ENCODE measurements at places on chromosomes 1 and 21. TPM values are rescaled to one million over a fixed set of nuclear protein-coding genes. Genes with fewer than 3 reads are reported as not detected.

GRCh38 chr1:169762699-169763098, 28.8 kb upstream of the SELE start:
- H3K27ac ChIP-seq = no peak overlapping the region
- no peak for DNase-seq
- H3K4me3 ChIP-seq = no peak overlapping the region
- H3K4me1 ChIP-seq = no peaks in the 10 kb centered on the region
- H3K36me3 ChIP-seq = no peaks in the 10 kb centered on the region

DNA sequence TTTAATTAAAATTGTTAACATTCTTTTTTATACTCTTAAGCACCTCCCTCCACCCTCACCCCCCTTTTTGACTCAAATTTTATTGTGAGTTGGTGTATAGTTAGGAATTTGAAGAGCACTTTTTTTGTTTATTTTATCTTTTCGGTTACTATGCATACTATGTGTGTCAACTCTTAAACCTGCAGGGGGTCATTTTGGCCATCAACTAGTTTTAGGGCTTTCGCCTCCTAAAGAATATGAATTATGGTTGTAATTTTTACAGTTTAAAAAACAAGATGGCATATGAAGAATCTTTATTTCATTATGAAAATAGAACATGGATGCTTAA, 9.7 kb downstream of the BACH1 start:
- no peak overlapping the region for H3K27ac ChIP-seq
- no peaks in the 10 kb centered on the region for H3K27me3 ChIP-seq
- H3K4me3 ChIP-seq = no peak overlapping the region
- peaks cover 9% of the 10 kb centered on the region for H3K36me3 ChIP-seq

GRCh38 chr1:229693129-229693900, 67.3 kb downstream of the URB2 start:
- H3K27me3 ChIP-seq = no peaks in the 10 kb centered on the region
- peaks cover 47% of the 10 kb centered on the region for H3K4me1 ChIP-seq
- no peaks in the 10 kb centered on the region for H3K36me3 ChIP-seq
- H3K4me3 ChIP-seq = peak overlapping the region; percentile 11

- peaks cover 13% of the 10 kb centered on the region for H3K27me3 ChIP-seq
- H3K4me1 ChIP-seq = no peaks in the 10 kb centered on the region
- H3K4me3 ChIP-seq = no peak overlapping the region
Observed at GRCh38 chr1:34726861-34727260, 28.0 kb upstream of the GJB5 start.

GRCh38 chr1:61012341-61012761, 70.0 kb upstream of the NFIA start:
- H3K36me3 ChIP-seq = no peaks in the 10 kb centered on the region
- no peak overlapping the region for H3K27ac ChIP-seq
- no peak for DNase-seq
- no peak overlapping the region for H3K4me3 ChIP-seq
- no peaks in the 10 kb centered on the region for H3K4me1 ChIP-seq

- H3K4me1 ChIP-seq = no peaks in the 10 kb centered on the region
- no peak overlapping the region for H3K4me3 ChIP-seq
- H3K27me3 ChIP-seq = peaks cover 5% of the 10 kb centered on the region
- DNase-seq = no peak
- H3K36me3 ChIP-seq = no peaks in the 10 kb centered on the region
- H3K27ac ChIP-seq = no peak overlapping the region
Observed at GRCh38 chr1:151774256-151774922, 11.1 kb upstream of the MRPL9 start.

- no peak for DNase-seq
- H3K4me1 ChIP-seq = peaks cover 8% of the 10 kb centered on the region
- H3K27ac ChIP-seq = no peak overlapping the region
Observed at GRCh38 chr1:145886390-145886789, 724 bp upstream of the ANKRD35 start.

DNA sequence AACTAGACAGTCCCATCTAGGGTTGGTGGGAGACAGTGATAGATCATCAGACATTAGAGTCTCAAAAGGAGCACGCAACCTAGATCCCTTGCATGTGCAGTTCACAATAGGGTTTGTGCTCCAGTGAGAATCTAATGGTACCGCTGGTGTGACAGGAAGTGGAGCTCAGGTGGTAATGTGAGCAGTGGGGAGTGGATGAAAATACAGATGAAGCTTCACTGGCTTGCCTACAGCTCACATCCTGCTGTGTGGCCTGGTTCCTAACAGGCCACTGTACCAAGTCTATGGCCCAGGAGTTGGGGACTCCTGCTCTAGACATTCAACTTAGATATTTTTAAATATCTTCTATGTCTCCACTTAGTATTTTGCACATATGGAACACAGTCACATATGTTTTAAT, 231.1 kb upstream of the NRIP1 start:
- H3K4me3 ChIP-seq = no peak overlapping the region
- DNase-seq = no peak
- H3K27ac ChIP-seq = no peak overlapping the region
- H3K36me3 ChIP-seq = no peaks in the 10 kb centered on the region

The CACNA1S gene
- total RNA-seq = not detected

The GJA5 gene
- 0.28 TPM for total RNA-seq

The DPH2 gene
- total RNA-seq = 52.8 TPM

The NBPF6 gene
- total RNA-seq = not detected

The DMRTA2 gene
- 0.28 TPM for total RNA-seq
